Heart right ventricle (tissue), 16 donors: ENCODE measurements at places on chromosomes 16 and 17.
A peak's percentile ranks its signal among the peaks of the same experiment; 100 is the strongest.

- H3K27me3 ChIP-seq, result peaks cover 5% of the 10 kb centered on the region
- no peak overlapping the region for H3K27ac ChIP-seq
- no peak for DNase-seq
- H3K4me3 ChIP-seq, result no peak overlapping the region
Observed at GRCh38 chr16:56199164-56199563, 7.9 kb downstream of the GNAO1 start.

DNA sequence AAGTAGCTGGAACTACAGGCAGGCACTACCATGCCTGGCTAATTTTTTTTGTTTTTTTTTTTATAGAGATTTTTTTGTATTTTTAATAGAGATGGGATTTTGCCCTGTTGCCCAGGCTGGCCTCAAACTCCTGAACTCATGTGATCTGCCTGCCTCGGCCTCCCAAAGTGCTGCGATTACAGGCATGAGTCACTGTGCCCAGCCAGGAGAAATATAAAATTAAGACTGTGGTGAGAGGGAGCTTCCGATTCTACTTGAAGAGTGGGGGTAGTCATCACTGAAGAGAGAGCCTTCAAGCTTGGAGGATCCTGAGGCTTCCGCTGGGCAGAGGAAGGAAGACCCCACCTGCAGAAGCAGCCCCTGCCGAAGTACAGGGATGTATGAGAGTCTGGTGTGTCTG lies 34.4 kb upstream of the RGS9 start:
- H3K4me1 ChIP-seq, result peaks cover 22% of the 10 kb centered on the region
- H3K27me3 ChIP-seq, result no peaks in the 10 kb centered on the region
- no peak for DNase-seq
- H3K4me3 ChIP-seq, result no peak overlapping the region
- H3K27ac ChIP-seq, result no peak overlapping the region

DNA sequence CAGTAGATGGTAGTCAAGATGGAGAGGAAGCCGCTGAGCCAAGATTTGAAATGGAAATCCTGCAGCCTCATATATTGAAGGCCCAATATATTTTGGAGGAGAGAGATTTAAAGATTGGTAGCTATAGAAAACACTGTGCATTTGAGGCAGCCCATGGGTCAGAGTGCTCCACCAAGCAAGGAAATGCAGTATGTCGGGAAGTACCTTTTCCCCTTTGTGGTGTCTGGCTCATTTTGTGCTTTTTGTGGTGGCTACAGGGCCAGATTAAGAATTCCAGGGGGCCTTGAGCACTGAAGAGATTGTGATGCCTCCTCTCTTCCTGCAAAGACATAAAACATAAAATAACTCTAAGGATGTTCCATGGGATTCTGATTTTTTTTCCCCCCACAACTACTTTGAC lies 39.6 kb downstream of the CDRT15 start:
- H3K27me3 ChIP-seq, result no peaks in the 10 kb centered on the region
- no peak overlapping the region for H3K4me3 ChIP-seq
- H3K4me1 ChIP-seq, result peaks cover 32% of the 10 kb centered on the region

DNA sequence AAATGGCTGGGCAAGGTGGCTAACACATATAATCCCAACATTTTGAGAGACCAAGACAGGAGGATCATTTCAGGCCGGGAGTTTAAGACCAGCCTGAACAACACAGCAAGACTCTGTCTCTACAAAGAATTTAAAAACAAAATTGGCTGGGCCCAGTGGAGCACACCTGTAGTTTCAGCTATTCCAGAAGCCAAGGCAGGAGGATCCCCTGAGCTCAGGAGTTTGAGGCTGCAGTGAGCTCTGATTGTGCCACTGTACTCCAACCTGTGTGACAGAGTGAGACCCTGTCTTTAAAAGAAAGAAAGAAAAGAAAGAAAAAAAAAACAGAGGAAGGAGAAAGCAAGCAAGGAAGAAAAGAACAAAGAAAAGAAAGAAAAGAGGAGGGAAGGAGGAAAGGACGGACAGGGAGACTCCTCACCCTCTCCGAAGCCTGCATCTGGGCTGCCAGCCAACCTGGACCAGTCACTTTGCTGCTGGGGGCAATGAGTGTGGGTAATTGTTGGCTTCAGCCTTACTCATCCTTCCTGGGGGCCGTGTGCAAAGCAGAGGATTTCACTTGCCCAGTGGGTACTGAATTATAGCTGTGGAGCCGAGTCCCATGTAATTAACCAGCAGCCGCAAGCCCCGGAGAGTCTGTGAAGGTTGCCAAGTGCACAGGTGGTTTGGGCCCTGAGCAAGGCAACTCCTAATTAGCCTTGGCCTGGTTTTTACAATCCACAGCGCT lies 6.7 kb upstream of the MT4 start:
- no peaks in the 10 kb centered on the region for H3K4me1 ChIP-seq
- H3K27ac ChIP-seq, result no peak overlapping the region
- peaks cover 8% of the 10 kb centered on the region for H3K27me3 ChIP-seq

- no peak overlapping the region for H3K4me3 ChIP-seq
- no peaks in the 10 kb centered on the region for H3K4me1 ChIP-seq
- DNase-seq, result no peak
- H3K27ac ChIP-seq, result no peak overlapping the region
Observed at GRCh38 chr17:34451313-34451712, 88.3 kb upstream of the CCL1 start.

DNA sequence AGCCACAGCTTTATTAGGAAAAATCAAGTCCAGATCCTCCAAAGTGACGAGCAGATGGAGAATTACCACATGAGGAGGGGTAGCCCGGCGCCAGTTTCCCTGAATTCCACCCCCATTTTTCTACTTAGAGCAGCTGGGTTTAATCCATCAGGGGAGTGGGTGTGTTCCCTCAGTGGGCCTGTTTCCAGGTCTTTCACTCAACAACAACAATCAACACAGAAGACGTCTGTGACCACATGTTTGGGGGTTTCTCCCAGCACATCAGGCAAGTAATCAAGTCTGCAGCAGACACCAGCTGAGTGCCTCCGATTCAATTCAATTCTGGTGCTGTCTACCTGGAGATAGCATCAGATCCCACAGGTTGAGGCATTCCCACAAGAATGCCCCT lies 6.8 kb downstream of the SLC6A2 start:
- no peak overlapping the region for H3K4me3 ChIP-seq
- no peaks in the 10 kb centered on the region for H3K36me3 ChIP-seq
- peaks cover 10% of the 10 kb centered on the region for H3K4me1 ChIP-seq
- DNase-seq, result peak; percentile 40
- H3K27me3 ChIP-seq, result peaks cover 14% of the 10 kb centered on the region

- H3K36me3 ChIP-seq, result no peaks in the 10 kb centered on the region
- no peak overlapping the region for H3K4me3 ChIP-seq
- H3K27ac ChIP-seq, result no peak overlapping the region
Observed at GRCh38 chr17:63361182-63361581, 84.9 kb downstream of the CYB561 start.

- H3K36me3 ChIP-seq, result no peaks in the 10 kb centered on the region
- no peaks in the 10 kb centered on the region for H3K27me3 ChIP-seq
- H3K27ac ChIP-seq, result no peak within 1 kb of the TSS
- no peaks in the 10 kb centered on the region for H3K4me1 ChIP-seq
Observed at GRCh38 chr16:20409398-20410120, at the start of gene ACSM5. Gene ACSM5, plus strand, starts transcription at chr16:20409534. Its CDS starts 1,951 bp downstream, at chr16:20411485.

GRCh38 chr16:82134846-82135245 lies 35.2 kb downstream of the MPHOSPH6 start:
- no peak overlapping the region for H3K27ac ChIP-seq
- DNase-seq, result no peak
- peaks cover 9% of the 10 kb centered on the region for H3K4me1 ChIP-seq
- H3K36me3 ChIP-seq, result peaks cover 4% of the 10 kb centered on the region
- H3K4me3 ChIP-seq, result no peak overlapping the region

GRCh38 chr16:27320261-27321012 lies 6.7 kb downstream of the IL4R start:
- peaks cover 98% of the 10 kb centered on the region for H3K4me1 ChIP-seq
- H3K36me3 ChIP-seq, result peaks cover 50% of the 10 kb centered on the region
- DNase-seq, result no peak
- H3K4me3 ChIP-seq, result no peak overlapping the region

- no peak overlapping the region for H3K4me3 ChIP-seq
- no peaks in the 10 kb centered on the region for H3K4me1 ChIP-seq
- H3K36me3 ChIP-seq, result no peaks in the 10 kb centered on the region
Observed at GRCh38 chr17:79258843-79259242, 184.2 kb downstream of the ENGASE start.

DNA sequence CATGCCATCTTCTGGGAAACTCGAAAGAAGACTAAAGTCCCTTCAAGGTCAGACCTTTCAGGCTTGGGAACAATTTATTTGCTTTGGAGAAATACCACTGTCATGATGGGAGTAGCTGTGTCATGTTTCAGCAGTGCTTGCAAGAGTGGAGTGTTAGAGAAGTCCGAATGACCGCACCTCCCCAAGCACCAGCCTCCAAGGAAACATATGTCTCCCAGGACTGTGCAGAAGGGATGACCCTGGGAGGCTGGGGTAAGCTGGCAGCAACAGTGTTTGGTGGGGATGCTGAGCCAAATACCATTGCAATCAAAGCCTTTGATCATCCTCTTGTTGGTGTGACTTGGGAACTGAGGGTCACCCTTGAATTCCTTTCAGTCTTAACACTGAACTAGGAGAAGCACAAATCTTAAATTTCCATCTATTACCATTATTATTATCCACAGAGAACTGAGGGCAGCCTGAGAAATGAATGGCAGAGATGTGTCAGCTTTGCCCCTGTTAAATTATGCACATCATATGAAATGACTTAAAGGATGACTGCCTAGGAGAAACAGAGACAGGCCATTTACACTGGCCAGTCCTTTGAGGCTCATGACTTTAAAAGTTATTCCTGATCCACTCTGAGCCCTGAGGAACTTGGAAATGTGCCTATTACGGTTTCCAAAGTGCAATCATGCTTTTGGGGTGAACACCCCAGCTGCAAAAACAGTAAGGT lies 244.9 kb downstream of the CA10 start:
- H3K36me3 ChIP-seq, result no peaks in the 10 kb centered on the region
- H3K27ac ChIP-seq, result no peak overlapping the region
- no peak for DNase-seq
- H3K4me1 ChIP-seq, result no peaks in the 10 kb centered on the region
- no peak overlapping the region for H3K4me3 ChIP-seq
